ENCODE measurements at places on chromosomes 3 and 15.

DNA sequence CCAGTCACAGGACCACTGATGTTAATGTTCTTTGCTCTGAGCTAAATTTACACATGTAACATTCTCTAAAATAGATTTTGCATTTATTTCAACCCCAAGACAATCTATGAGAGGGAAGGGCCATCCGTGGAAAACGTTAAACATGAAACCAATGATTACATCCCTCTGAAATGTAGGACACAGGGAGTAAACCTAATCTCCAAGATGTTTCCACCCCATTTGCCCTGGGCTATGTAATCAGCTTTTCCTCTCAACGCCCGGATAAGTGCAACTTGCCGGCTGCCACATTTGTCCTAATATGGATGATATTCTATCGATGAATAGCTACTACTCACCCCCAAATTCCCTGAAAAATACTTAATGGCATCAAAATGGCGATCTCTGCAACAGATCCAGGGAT, 6.4 kb upstream of the FMN1 start:
- no peak for DNase-seq

DNA sequence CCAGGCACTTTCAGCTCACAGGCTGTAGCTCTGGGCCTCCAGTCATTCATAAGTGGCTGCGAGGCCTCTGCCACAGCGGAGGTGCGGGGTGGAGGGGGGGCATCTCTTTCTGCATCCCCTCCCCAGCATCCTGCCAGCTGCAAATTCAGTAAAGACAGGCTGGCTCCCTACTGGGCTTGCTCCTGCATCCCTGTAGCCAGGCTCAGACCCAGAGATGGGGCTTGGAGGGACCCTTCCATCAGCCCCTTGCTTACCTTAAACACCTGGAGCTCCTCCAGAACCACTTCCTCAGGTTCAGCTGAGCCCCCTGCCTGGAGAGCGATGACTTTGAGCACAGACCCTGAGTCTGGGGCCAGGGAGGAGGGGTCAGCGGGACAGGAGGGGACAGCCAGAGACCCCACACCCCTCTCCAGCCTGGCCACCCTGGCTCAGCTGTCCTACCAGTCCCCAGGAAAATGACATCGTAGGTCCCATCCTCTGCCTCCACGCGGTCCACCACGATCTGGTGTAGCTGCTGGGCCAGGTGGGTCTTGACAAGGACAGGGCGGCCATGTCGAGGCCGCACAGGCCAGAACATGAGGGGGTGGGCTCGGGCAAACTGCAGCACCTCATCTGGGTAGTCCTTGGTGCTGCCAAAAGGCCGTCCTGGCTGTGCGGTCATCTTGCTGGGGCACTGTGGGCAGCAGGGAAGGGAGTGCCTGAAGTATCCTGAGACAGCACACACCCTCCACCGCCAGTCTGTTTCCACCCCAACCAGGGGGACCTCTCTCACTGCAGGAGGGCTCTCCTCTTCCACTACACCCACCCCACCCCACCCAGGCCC, 5.3 kb downstream of the SEMA3G start:
- DNase-seq, result no peak

- no peak for DNase-seq
Measured at GRCh38 chr15:94403331-94403730, 172.0 kb downstream of the MCTP2 start.

GRCh38 chr3:177451864-177452830, 254.9 kb upstream of the TBL1XR1 start:
- peak; percentile 97 for DNase-seq

GRCh38 chr3:77475507-77475906, 435.6 kb downstream of the ROBO2 start:
- DNase-seq, result no peak

- no peak for DNase-seq
Measured at GRCh38 chr3:129001101-129001805, at the start of gene EFCC1. Gene EFCC1 (plus strand): TSS chr3:129001304. CDS start chr3:129001629, 325 bp downstream.

DNA sequence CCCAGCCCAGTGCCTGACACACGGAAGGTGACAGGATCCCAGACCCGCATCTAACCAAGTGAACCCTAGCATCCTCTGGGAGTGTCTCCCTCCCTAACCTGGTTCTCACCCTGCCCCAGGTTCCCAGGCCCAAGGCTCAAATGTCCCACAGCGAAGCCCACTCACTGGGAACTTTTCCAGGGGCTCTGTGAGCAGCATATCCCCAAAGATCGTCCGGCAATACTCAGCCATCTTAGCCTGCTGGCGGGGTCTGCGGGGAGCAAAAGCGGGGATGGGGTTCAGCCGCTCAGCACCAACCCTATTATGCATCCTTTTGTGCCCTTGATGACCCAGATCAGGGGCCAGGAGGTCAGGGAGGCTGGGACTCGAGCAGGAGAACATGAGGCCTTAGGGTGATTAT, 10.4 kb downstream of the PLCB2 start:
- DNase-seq, result no peak

- no peak for DNase-seq
Measured at GRCh38 chr3:191269289-191270085, 59.7 kb upstream of the CCDC50 start.

- no peak for DNase-seq
Measured at GRCh38 chr3:147797095-147797494, 387.9 kb downstream of the ZIC1 start.

GRCh38 chr3:46264002-46264401, 21.7 kb downstream of the CCR3 start:
- no peak for DNase-seq

GRCh38 chr3:52140000-52140399, 14.2 kb downstream of the POC1A start:
- no peak for DNase-seq

DNA sequence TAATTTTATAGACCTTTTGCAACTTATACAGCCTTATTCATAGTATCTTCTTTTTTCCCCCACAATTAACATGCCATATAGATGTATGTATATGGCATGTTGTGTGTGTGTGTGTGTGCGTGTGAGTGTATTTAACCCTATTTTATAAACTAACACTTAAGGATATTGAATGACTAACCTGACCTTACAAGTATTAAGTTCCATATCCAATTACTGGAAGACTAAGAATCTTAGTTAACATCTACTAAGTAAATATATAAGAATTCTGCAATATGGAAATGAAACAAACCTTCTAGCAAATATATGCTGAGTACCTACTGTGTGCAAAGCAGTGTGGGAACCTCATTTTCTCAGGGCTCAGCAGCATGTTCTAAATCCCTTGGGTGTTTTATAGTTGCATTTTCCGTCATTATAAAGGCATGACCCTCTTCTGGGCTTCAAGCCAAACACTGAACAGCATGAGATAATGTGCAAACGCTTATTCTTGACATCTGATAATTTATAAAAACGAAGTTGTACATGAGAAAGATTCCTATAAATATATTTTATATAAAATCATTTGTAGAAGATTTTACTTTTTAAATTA, 105.5 kb downstream of the NLGN1 start:
- DNase-seq, result peak; percentile 61

- no peak for DNase-seq
Measured at GRCh38 chr3:4766716-4767499, 212.3 kb upstream of the BHLHE40 start.

DNA sequence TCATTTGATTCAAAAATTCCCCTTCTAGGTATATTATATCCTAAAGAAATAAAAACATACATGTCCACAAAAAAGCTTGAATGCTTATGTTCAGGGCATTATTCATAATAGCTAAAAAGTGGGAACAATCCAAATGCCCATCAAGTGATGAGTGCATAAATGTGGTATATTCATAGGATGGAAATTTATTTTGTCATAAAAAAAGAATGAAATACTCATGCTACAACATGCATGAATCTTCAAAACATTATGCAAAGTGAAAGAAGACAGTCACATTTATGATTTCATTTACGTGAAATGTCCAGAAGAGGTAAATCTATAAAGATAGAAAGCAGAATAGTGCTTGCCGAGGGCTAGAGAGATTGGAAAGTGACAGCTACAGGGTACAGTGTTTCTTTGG, 83.6 kb upstream of the SLC25A36 start:
- no peak for DNase-seq

GRCh38 chr3:101902041-101902440, 52.7 kb downstream of the NFKBIZ start:
- peak; percentile 95 for DNase-seq

DNA sequence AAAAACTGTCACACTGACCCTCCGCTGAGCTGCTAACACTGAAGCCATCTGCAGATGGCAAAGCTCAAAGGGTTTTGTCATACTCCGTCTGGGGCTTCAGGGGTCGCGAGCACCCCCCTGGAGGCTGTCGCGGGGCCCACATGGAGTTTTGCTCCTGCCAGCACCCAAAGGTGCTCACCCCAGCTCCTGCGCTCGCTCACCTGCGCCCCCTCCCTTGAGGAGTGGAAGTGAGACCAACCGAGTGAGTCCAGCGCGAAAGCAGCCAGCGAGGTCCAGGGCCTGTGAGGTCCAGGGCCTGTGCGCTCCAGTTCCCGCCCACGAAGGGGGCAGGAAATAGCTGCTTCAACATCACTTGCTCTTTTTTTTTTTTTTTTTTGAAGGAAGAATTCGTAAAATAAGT, 208.5 kb downstream of the ROBO2 start:
- DNase-seq, result no peak

DNA sequence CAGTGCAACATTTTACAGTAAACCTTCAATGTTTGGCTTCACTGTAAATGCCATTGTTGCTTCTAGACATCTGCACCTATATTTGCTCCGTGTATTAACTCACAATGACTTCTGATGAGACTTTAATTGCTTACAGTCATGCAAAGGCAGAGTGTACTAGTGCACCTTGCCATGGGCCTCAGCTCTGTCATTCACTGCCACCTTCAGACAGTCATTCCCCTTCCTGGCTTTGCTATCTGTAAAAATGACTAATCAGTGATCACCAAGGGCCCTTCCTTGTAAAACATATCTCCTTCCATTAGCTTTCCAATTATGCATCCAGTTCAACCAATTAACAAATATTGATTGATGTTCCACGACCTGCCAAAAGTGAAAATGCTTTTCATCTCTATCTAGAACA, 120.3 kb downstream of the ARRDC4 start:
- no peak for DNase-seq

DNA sequence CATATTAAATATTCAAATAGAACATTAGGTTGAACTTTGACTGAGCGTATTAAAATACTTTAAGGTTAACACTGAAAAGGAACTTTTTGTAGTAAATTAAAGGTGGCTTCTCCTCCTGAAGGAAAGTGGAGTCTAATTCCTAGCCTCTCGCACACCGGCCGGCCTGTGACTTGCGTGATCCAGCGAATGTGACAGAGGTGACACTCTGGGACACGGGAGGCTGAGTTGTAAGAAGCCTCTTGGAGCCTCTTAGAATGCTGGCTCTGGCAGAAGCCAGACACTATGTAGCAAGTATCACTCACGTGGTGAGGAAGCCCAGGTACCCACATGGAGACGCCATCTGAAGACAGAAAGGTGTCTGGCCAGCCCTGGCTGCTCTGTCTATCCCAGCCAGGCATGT, 64.9 kb upstream of the NSMCE3 start:
- DNase-seq, result no peak

GRCh38 chr15:73747847-73748590, 5.1 kb downstream of the INSYN1 start:
- no peak for DNase-seq

DNA sequence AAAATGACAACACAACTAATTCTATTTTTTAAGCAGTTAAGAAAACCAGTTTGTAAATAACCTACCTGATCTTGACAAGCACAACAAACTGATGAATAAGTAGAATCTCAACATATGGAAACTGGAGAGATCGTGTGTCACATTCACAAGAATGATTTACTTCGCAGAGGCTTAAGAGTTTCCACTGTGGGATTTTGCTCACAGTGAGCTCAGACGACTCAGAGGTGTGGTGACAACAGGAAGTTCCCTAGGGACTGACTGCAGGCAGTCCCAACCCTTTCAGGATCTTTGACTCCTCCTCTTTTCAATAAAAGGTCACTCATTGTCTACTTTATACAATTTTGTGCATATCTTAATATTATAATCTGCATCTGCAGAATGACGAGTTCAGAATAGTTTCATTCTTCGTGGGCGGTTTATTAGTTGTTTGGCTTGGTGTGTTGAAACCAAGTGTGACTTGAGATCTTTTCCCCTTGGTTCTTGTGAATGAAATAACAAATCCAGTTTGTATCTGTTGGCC, at the start of gene LIPH:
Gene LIPH, minus strand, starts transcription at position 231 of the 520 bp plus-strand sequence. Its CDS starts 117 bp downstream, at position 114.
- DNase-seq, result peak; percentile 51
